ENCODE measurements at places on chromosomes 16 and 17.

GRCh38 chr16:57000271-57001025 is 11.1 kb downstream of the NLRC5 start:
- peak; percentile 60 for DNase-seq

DNA sequence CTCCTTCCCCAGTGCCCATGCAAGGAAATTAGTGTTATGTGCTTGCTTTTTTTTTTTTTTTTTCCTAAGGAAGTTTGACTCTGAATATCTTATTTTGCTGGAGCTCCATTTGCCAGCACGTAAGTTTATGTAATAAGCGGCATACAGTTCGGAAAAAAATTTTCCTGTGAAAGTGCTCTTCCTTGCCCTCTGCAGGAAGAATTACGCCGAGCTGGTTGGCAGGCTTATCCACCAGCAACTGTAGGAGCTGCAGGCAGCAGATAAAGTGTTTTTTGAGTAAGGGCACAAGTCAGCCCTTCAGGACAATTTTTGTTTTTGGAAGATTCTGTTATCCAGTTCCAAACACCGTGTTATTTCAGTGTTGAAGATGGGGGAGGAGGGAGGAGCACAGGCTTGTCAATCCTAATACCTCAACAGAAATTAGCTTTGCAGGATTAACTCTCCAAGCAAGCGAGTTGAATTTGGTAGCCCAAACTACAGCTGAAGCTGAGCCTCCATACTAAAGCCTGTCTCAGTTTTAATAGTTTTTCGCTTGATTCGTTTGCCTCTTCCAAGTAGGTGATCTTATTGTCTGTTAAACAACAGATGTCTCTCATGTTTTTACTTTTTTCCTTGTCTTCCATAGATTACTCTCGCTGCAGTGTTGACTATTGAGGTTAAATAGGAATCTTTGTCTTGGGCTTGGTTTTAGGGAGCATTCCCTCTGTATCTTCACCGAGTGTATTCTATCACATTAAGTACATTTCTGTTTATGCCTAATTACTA is 1.1 kb downstream of the SPECC1 start:
- peak; percentile 8 for DNase-seq

DNA sequence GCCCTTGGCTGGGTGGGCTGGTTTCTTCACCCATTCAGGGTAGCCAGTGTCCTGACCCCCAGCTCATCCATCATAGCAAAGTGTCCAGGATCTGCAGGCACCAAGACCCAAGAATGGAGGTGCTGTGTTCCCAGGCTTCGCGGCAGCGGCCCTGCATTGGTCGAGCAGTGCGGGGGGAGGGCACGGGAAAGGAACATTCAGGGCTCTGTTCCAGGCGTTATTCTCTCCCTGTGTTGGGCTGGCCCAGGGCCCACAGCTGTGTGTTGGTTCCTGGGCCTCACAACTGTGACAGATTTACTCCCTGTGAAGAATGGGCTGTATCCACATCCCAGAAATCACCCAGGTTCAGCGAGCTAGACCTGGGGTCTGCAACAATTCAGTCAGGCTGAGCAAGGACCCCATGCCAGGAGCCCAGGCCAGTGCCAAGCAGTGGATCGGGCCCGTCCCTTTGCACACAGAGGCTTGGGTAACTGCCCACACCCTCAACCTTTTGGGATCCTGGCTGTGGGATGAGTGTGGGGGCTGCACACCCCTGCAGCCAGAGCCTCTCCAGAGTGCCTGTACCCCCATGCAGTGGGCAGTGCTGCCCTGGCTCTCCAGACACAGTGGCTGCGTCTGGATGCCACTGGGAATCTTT is 10.0 kb downstream of the GPT2 start:
- DNase-seq: no peak

DNA sequence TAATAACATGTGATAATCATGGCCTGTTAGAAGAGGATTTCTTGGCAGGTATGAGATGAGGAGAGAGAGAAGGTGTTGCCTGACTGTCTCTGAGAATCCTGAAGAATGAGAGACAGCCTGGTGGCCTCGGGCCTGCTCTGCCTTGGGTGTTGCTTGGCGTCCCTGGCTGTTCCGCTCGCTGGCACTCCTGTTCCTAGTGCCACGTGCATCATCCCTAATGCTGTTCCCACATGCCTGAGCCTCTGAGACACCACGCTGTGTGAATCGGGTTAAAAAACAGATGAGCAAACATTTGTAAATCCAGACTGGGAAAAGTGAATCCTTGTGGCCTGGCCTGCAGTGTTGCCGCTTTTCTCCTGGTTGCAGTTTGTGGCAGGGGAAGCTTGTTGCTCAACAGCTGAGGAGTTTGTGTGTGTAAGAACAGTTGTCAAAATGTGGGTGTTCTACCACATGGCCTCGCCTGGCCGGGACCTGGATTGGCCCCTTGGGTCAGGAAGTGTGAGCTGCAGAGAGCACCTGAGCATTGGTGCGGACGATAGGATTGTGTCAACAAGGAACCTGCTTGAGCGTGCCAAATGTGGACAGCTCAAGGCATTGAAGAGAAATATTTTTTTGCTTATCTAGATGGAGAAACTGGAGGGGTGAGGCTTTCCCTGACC is 22.0 kb downstream of the UBN1 start:
- no peak for DNase-seq

DNA sequence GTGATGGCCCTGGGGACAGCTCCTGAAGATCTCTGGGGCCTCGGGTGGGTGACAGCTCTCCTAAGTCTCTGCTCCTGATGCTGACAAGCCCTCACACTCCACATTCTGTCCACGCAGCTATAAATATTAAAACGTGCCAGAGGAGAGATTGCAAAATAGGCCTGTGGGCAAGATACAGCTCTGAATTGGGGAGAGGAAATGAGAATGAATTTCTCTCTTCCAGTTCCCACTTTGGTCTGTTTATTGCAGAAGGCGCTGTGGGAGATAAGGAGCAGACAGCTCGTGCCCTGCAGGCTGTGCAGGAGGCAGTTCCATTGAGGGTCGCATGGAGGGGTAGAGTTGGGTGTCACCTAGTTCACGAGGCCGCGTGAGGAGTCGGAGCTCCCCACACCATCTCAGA is 87.5 kb upstream of the SDK2 start:
- no peak for DNase-seq

GRCh38 chr16:47493381-47494337 is 32.5 kb downstream of the PHKB start:
- DNase-seq: no peak

GRCh38 chr17:69492410-69493071 is 78.0 kb downstream of the MAP2K6 start:
- DNase-seq: no peak

DNA sequence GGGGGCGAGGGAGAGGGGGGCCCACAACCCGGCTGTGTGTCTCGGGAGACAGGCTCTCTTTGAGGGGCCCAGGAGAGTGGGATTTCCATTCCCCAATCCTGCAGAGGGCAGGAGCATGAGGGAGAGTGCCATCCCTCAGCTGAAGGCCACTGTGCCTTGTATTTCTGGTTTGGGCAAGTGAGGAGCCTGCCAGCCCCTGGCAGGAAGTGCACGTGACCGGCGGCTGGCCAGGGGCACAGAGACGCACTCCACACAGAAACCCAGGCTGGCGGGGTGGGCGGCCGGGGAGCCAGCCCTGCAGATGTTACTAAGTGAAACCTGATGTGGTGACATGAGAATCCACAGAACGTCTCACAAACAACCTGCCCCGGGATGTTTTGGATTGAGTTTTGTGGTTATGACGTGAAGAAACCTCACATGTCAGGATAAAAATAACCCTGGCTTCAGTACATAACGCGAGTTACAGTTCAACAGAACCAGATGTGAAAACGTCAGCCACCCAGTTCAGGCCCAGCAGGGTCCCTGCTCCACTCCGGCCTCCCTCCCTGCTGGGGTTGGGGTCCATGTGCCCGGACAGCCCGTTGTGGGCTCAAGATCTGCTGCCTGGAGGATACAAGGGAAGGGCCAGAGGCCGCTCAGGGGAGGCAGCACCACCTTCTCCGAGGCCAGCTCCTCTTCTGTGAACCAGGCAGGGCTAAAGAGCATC is 51.7 kb upstream of the MTSS2 start:
- peak; percentile 92 for DNase-seq

DNA sequence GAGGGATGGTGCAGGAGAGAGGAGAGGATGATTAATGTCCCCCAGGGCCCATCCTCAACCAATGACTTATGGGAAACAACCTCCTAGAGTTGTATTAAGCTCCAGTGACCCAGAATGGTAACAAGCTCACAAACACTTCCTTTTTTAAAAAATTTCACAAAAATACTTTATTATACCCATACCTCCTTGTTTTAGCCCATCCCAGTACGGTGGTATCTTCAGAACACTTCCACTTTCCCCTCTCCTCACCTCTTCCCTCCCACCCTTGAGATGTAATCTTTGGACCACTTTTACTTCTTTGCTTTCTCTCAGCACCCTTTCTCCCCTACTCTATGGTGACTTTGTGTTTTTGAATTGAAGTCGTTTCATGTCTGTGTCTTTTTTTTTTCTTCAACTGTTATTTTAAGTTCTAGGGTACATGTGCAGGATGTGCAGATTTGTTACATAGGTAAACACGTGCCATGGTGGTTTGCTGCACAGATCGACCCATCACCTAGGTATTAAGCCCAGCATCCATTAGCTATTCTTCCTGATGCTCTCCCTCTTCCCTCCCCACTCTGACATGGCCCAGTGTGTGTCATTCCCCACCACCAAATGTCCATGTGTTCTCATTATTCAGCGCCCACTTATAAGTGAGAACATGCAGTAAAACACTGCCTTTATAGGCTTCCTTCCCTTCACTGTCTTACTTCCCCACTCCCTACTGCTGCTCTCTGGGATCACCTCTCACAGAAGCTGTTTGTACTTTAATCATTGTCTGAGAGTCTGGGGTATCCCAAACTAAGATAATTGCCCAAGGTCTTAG is 124.5 kb downstream of the PRKCB start:
- no peak for DNase-seq

- no peak for DNase-seq
Measured at GRCh38 chr16:86516623-86517003, 6.3 kb downstream of the FOXF1 start.
